IMR-90 (cell line): ENCODE measurements at places on chromosomes 7 and 10. TPM values are rescaled to one million over a fixed set of nuclear protein-coding genes. Genes with fewer than 3 reads are reported as not detected.

- DNase-seq: no peak
- H3K27ac ChIP-seq: no peak overlapping the region
- H3K4me1 ChIP-seq: no peaks in the 10 kb centered on the region
- no peaks in the 10 kb centered on the region for H3K27me3 ChIP-seq
- no peak overlapping the region for H3K4me3 ChIP-seq
Observed at GRCh38 chr10:25999295-25999981, 65.4 kb downstream of the MYO3A start.

- H3K4me1 ChIP-seq: no peaks in the 10 kb centered on the region
- DNase-seq: no peak
- H3K4me3 ChIP-seq: no peak overlapping the region
- H3K27me3 ChIP-seq: peaks cover 14% of the 10 kb centered on the region
Observed at GRCh38 chr10:49370326-49371100, 25.4 kb downstream of the DRGX start.

DNA sequence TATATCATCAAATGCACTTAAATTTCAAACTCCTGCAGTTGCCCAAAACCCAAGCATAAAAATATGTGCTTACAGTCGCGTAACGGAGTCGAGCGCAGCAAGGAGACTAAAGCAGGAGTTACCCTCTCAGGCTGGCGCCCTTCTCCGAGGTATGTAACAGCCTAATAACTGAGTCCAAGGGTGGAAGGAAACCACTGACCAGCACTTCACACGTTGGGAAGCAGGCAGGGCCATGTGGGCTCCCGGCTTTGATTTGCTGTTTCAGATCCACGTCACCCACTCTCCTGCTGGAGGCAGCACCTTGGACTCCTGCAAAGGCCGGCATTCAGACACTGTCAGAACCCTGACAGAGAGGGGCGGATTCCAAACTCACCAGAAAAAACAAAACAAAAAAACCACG is 123.8 kb downstream of the DIP2C start:
- H3K27me3 ChIP-seq: no peaks in the 10 kb centered on the region
- H3K36me3 ChIP-seq: no peaks in the 10 kb centered on the region
- no peak overlapping the region for H3K27ac ChIP-seq

DNA sequence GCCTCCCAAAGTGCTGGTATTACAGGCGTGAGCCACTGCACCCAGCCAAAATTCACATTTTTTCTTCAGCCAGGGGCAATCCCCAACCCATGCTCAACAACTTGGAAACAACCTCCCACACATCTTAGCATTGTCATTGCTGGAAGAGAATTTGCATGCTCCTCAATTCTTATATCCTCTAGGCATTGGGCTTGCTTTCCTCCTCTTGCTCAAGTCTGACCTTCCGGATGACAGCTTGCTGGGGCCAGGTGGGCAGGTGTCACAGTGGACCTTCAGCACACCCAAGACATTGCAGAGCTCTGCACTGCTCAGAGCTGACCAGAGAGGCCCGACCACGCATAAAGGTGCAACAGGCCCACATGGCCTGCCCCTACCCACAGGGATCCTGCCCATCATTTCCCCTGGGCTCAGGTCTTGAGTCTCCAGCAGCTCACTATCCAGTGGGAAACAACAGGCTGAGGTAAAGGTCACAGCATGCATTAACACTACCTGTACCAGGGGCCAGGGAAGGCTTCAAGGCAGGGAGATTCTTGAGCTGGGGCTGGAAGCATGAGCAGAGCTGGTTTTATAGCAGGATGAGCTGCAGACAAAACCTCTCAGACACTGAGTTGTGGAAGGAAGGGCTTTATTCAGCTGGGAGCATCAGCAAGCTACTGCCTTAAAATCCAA is 6.8 kb upstream of the GPR15LG start:
- no peaks in the 10 kb centered on the region for H3K4me1 ChIP-seq
- no peak overlapping the region for H3K4me3 ChIP-seq
- peaks cover 6% of the 10 kb centered on the region for H3K27me3 ChIP-seq
- no peak overlapping the region for H3K27ac ChIP-seq

Gene BTBD16
- total RNA-seq: not detected in 2 replicates

Gene PNLIPRP2
- total RNA-seq: not detected in 2 replicates

Gene POLR2J2
- total RNA-seq: 0.83 and 1.3 TPM in 2 replicates

GRCh38 chr7:19392246-19392645 is 247.0 kb upstream of the FERD3L start:
- H3K4me3 ChIP-seq: no peak overlapping the region
- H3K27ac ChIP-seq: no peak overlapping the region
- no peaks in the 10 kb centered on the region for H3K27me3 ChIP-seq
- DNase-seq: peak; percentile 91
- H3K4me1 ChIP-seq: peaks cover 4% of the 10 kb centered on the region

Gene MSRB2
- 10.6 TPM in 2 replicates for total RNA-seq

Gene CHST3
- 9.0 and 10.6 TPM in 2 replicates for total RNA-seq

Gene OR6V1
- not detected in 2 replicates for total RNA-seq

Gene C10orf62
- not detected in 2 replicates for total RNA-seq

Gene MSANTD7
- total RNA-seq: 16.0 and 17.2 TPM in 2 replicates

GRCh38 chr7:152173372-152174070 is 148.0 kb downstream of the GALNT11 start:
- peaks cover 33% of the 10 kb centered on the region for H3K36me3 ChIP-seq
- H3K4me1 ChIP-seq: no peaks in the 10 kb centered on the region
- H3K27ac ChIP-seq: no peak overlapping the region
- no peak overlapping the region for H3K4me3 ChIP-seq

GRCh38 chr10:68461032-68461431 is 10.7 kb downstream of the DNA2 start:
- no peak overlapping the region for H3K4me3 ChIP-seq
- H3K27ac ChIP-seq: no peak overlapping the region
- peaks cover 6% of the 10 kb centered on the region for H3K36me3 ChIP-seq
- no peaks in the 10 kb centered on the region for H3K27me3 ChIP-seq

DNA sequence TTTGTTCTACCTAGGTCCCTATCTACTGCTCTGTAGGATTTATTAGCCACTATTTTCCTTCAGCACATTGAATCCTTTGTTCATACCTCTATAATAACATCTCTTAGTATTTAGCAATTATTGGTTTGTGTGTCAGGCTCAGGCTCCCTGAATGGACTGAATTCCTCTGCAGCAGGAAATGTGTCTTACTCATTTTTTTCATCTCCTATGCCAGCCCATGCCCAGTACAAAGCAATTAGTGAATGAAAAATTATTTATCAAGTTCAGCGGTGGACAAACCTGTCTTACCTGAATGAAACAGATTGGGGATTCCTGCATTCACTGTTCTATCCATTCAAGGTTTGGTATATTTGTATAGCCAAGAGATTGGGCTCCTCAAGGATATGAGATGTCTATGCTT is 53.7 kb downstream of the C1GALT1 start:
- H3K27me3 ChIP-seq: no peaks in the 10 kb centered on the region
- H3K27ac ChIP-seq: no peak overlapping the region
- no peaks in the 10 kb centered on the region for H3K4me1 ChIP-seq
- H3K36me3 ChIP-seq: no peaks in the 10 kb centered on the region

GRCh38 chr7:82152858-82153257 is 290.7 kb downstream of the CACNA2D1 start:
- no peaks in the 10 kb centered on the region; the same call in 1 of the 2 replicates for H3K4me1 ChIP-seq
- H3K36me3 ChIP-seq: no peaks in the 10 kb centered on the region
- DNase-seq: no peak

DNA sequence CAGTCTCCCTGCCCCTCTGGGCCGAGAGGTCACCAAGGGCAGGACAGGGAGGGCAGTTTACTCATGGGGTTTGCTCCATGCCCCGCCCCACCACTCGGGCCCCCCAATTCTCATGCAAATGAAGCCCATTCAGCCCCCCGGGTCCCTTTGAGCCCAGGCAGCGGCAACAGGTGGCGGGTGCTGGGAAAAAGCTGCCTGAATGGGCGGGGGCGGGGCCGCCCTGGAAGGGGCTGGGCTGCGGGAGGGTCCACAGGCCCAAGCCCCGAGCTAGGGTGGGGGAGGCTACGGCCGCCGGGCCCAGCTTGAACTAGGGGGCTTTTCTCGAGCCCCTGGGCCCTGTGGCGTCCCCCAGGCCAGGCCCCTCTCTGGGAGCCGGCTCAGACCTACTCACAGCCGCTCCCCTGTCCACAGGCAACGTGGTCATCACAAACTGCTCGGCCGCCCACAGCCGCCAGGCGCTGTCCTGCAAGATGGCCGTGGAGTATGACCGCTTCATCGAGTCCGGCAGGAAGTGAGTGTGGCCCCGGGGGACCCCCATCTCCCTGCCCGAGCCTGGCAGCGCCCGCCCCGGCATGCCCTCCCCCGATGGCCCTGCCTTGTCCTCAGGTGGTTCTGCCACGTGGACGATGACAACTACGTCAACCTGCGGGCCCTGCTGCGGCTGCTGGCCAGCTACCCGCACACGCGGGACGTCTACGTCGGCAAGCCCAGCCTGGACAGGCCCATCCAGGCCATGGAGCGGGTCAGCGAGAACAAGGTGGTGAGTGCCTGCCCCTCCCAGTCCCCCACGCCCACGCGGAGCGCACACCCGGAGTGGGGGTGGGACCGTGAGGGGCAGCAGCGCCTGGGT is 5.5 kb downstream of the LFNG start:
- H3K27me3 ChIP-seq: no peaks in the 10 kb centered on the region
- H3K4me1 ChIP-seq: peaks cover 34% of the 10 kb centered on the region
- no peaks in the 10 kb centered on the region for H3K36me3 ChIP-seq
- H3K27ac ChIP-seq: no peak overlapping the region

DNA sequence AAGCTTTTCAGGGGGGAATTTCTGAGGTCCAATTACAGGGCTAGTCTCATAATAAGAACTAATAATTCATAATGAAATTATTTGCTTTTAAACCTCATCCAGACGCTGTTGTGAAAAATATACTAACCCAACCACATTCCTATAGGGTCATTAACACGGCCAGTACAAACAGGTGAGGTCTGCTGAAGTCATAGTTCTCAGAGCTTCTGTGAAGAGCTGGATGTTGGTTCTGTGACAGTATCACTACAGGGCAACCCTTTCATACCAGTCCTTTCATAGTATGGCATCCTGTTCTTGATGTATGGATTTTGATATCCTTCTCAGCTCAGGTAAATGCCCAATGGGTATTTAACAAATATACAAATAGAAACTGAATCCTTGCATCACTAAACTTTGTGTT is 62.3 kb upstream of the FAM133B start:
- no peak overlapping the region for H3K4me3 ChIP-seq
- H3K36me3 ChIP-seq: no peaks in the 10 kb centered on the region
- DNase-seq: no peak
- no peak overlapping the region for H3K27ac ChIP-seq

Gene VWDE
- 0.18 and 0.28 TPM in 2 replicates for total RNA-seq

Gene OPALIN
- not detected in 2 replicates for total RNA-seq

DNA sequence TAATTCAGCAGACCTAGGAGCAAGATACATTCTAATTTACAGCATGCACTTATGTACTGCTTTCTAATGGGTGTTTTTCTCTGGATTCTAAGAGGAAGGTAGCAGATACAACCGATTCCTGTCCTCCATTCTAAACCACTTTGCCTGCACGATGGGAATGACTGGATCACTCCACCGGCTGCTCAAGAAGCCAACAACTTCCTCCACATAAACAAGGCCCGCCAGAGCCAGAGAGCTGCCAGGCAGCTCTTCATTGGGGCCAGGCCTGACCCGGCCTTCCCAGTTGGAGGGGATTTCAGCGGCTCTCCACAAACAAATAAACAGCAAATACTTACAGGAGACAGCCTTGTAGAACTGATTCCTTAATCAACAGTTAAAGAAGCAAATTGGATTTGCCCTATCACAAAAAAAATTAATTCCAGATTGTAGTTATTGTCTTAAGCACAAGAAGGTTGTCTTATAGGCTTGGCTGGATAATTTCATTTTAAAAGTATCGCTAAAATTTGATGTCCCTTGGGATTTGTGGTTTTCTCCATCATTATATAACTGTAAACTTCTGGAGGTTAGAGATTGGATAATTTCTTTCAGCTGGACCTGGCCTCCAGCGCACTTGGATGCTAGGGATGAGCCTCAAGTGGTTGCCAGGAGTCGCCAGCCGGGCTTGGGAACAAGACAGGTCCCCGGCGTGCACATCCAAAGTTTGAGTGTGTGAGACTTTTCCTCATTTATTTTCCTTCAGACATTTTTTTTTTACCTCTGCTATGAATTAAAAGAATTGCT is 20.9 kb downstream of the EBF3 start:
- H3K27me3 ChIP-seq: no peaks in the 10 kb centered on the region
- no peak overlapping the region for H3K27ac ChIP-seq
- H3K4me3 ChIP-seq: no peak overlapping the region
- no peak for DNase-seq
- H3K36me3 ChIP-seq: no peaks in the 10 kb centered on the region

Gene OR2A12
- not detected in 2 replicates for total RNA-seq

GRCh38 chr7:101186844-101187428 is 6.8 kb upstream of the NAT16 start:
- H3K27me3 ChIP-seq: peaks cover 6% of the 10 kb centered on the region; the same call in 1 of the 2 replicates
- H3K4me3 ChIP-seq: no peak overlapping the region

Gene NUTM2B
- total RNA-seq: under 0.01 and 0.18 TPM in 2 replicates

- no peak overlapping the region for H3K27ac ChIP-seq
- H3K4me3 ChIP-seq: no peak overlapping the region
- DNase-seq: no peak
- H3K4me1 ChIP-seq: peaks cover 4% of the 10 kb centered on the region
- H3K36me3 ChIP-seq: no peaks in the 10 kb centered on the region
Observed at GRCh38 chr10:76113952-76114351, 682.5 kb downstream of the LRMDA start.

DNA sequence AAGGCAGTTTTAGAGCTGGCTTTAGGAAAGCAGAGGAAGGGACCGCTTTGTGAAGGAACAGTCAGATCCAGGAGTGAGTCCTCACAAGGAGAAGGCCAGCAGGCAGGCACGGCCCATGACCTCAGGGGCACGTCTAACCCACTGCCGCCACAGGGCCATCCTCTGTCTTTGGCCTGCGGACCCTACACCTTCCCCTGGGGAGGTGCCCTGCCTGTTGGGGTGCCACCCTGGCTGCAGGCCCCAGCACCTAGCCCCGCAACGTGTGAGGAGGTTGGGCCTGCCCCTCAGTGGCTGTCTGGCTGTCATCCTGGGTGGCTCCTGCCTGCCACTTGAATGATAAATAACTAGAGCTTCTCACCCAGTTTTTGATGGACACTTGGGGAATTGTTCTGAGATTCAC is 31.0 kb upstream of the TRIM8 start:
- H3K36me3 ChIP-seq: peaks cover 32% of the 10 kb centered on the region
- DNase-seq: no peak
- H3K27ac ChIP-seq: no peak overlapping the region
- no peak overlapping the region for H3K4me3 ChIP-seq

DNA sequence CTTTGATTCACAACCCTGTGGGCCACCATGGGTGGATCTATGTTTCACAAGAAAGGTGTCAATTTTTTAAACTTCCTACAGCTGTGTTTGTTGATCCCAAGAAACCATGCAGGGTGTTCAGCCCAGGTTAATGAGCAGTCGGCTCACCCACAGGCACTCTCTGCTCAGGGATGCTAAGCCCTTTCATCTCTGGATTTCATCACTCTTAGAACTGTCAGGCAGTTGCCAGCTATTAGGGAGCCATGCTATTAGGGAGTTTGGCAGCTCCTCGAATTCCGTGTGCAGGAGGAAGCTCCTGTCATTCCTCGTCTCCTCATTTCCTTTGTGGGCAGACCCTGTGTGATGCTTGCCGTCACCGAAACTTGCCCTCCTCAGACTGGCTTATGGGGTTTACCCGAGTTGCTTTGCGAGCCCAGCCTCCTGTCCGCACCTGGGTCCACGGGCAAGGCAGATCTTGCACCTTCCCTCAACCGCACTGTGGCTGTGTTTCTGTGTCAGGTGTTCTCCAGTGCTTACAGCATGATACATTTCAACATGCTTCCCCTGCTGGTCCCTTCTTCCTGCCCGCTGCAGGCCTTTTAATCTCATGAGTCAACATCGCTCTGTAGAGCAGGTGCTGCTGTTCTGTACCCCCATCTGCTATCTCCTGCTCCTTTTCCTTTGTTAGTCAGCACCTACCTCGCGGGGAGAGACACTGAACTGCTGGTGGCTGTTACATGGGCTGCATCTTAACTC is 509.8 kb downstream of the SUGCT start:
- H3K4me1 ChIP-seq: no peaks in the 10 kb centered on the region
- H3K36me3 ChIP-seq: no peaks in the 10 kb centered on the region
- H3K27me3 ChIP-seq: peaks cover 4% of the 10 kb centered on the region
- no peak overlapping the region for H3K4me3 ChIP-seq
- no peak for DNase-seq
- no peak overlapping the region for H3K27ac ChIP-seq
